ENCODE measurements at places on chromosomes 5 and 9.

DNA sequence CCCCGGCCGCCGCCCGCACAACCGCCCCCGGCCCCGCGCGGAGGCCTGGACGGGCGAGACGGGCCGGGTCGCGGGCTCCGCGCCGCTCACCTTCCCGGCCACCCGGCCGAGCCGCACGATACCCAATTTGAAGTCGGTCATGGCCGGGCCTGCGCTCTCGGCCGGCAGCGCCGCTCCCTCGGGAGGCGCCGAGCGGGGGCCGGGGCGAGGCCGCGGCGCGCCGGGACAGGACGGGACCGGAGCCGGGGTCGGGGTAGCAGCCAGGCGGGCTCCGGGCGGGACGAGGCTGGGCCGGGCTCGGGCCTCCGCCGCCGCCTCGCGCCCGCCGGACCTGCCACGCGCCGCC, 216 bp downstream of the ZMYND19 start:
- DNase-seq, result no peak

DNA sequence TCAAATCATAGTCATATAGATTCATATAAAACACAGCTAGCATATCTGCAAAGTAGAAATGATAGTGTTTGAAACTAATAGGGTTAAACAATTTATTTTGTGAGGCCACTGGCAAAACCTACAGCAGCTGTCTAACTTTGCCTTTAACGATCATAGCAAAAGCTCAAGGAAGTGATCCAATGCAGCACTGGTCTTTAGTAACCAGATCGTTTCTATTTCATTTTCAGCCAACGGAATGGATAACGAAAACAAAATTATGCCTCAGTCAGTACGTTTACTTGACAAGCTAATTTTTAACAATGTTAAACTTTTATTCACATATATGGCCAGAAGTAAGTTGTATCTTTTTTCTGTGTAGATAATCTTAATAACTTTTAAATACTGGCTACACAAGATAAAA, 17.7 kb downstream of the MLLT3 start:
- DNase-seq, result no peak

DNA sequence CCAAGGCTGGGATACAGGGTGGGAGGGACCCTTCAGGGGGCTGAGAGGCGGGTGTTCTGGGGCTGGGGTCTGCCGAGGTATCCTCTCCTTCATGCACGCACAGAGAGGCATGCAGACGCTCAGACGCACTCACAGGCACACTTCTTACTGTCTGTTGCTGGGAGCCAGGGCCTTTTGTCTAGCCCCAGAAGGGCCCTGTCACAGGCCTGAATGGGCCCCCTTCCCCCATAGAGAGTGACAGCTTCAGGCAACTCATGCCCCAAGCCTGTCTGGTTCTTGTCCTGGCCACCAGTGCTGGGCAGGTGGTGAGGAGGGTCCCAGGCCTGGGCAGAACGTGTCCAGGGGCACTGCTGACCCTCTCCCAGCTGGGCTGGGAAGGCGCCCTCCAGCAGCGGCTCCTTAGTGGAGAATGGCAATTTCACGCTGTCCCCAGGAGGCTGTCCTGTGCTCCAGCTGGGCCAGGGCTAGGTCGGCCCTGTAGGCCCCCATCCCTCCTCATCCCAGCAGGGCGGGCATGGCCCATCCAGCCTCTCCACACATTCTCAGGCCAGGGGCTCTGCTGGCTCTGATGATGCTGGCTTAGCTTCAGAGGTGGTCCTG, 45.3 kb downstream of the LMX1B start:
- DNase-seq, result no peak

- peak; percentile 97 for DNase-seq
These were observed at the start of gene UBE2B for GRCh38 chr5:134370871-134371833. Gene UBE2B (plus strand): TSS chr5:134371569. CDS start chr5:134371596, 27 bp downstream.

DNA sequence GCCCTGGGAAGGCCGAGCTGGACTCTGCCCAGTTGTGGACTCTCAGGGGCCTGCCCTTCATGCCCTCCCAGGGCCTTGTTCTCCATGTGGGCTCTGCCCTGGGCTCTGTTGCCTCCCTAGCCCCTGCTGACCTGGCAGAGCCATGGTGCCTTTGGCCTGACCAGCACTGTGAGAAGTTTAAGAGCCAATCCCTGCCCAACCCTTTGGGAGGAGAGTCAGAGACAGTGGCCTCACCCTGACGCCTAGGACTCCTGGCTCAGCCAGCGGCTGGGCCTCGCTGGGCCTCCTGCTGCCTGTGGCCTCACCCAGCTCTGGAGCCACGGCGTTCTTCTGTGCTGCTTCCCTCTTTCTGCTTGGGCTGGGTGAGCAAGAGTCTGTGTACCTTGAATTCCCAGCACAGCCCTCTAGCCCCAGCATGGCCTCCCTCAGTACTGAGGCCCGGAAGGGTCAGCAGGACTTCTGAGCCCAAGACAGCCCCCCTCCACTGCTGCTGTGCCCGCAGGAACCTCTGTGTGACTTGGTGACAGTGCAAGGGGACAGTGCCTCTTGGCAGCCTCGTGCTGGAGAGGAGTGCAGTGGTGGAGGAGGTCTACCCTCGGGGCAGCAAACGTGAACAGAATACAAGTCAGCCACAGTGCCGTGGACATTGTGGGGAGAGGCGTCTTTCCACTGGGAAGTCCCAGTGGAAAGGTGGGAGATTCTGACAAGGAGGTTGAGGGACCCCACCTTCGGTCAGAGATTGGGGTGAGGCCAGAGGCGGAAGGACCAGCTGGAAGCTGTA, 97.4 kb downstream of the CACNA1B start:
- DNase-seq, result no peak

- DNase-seq, result no peak
These were observed 52.2 kb downstream of the PCDH1 start for GRCh38 chr5:141825791-141826560.

- no peak for DNase-seq
These were observed 111.7 kb downstream of the KCNN2 start for GRCh38 chr5:114473541-114473940.

DNA sequence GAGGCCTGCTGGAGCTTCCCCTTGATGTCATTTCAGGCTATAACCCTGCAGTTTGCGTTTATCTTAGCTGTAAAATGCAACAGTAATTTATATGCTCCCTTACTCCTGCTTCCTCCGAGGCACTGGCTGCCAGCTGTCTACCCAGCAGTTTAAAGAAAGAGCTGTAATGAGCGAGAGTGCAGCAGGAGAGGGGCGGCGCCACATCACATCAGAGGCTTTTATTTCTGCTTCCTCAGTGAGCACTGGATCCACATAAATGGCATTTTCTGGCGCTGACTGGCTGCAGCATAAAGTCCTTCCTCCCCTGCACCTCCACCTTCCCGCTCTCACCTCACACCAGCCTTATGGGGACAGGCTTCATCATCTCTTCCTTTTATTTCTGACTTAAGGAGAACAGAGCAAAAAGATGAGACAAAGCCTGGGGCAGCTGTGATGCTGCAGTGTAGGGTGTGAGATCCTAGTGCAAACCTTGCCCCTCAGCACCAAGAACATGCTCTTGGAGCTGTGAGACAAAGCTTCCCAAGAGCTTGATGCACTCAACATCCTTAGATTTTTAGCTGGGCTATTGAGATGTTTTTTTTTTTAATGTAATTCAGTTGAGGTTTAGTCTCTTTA, 829.6 kb upstream of the ZNF608 start:
- no peak for DNase-seq

GRCh38 chr5:107169867-107170266, 500.9 kb downstream of the EFNA5 start:
- DNase-seq, result no peak

- no peak for DNase-seq
These were observed 51.4 kb downstream of the RNF130 start for GRCh38 chr5:180020176-180020575.

DNA sequence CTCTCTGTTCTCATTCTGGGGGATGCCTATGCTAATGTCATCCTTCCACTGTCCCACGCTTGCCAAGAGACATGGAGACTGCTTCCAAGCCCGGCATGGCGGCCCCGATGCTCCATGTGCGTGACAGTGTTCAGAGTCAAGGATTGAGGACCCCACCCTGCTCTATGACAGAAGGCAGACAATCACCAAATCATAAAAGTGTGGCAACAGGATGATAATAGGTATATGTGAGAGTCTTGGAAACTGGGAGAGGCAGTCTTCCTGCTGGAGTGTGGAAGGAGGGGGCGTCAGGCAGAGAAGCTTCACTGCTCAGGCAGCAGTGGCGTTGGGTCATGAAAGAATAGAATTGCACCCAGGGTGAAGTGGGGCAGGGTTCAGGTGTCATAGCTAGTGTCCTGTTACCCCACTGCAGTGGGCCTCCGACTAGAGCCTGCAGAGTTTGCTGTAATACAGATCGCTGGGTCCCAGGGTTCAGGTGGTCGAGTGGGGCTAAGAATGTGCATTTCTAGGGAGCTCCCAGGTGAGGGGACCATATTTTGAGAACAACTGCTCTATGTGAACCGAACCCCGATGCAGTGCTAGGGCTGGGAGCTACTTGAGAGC, 12.5 kb upstream of the GADD45G start:
- no peak for DNase-seq

DNA sequence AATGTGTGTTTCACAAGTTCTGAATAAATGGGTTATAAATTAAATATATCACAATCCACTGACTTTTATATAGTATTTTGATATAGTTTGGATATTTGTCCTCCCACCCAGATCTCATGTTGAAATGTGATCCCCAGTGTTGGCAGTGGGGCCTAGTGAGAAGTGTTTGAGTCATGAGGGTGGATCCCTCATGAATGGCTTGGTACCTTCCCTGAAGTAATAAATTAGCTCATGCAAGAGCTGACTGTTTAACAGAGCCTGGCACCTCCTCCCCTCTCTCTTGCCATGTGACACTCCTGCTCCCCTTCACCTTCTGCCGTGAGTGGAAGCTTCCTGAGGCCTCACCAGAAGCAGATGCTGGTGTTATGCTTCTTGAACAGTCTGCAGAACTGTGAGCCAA, 127.9 kb upstream of the PALM2AKAP2 start:
- no peak for DNase-seq

- no peak for DNase-seq
These were observed 524.7 kb downstream of the SPATA31D1 start for GRCh38 chr9:82513242-82513751.

GRCh38 chr9:106420511-106420944, 442.4 kb upstream of the ZNF462 start:
- no peak for DNase-seq

DNA sequence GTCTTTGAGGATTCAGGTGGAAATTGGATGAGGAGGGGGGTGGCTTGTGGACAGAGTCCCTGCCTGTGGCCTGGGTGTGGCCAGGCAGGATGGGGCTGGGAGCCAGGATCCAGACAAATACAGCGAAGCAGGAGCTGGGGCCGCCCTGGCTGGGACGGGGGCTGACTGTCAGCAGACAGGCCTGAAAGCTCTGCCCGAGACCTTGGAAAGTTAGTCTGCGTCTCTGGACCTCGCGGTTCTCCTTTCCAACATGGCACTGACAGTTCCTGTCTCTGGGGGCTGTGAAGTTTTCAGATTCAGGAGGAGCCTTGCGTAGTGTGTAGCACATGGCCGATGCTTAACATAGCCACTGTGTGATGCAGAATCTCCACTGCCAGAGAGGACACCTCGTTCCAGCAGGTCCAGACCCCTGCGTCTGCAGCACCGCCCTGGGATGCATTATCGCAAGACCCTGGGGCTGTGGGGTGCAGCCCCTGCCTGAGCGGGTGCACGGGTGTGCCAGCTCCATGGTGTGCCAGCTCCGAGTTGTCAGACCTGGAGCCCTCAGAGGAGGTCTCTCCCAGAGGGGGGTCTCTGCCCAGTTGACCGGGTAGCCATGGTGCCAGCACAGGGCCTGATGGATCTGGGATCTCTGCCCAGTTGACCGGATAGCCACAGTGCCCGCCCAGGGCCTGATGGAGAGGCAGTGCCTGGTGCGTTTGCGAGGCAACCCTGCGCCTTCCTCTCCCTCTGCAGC, 89.3 kb downstream of the COL5A1 start:
- DNase-seq, result no peak

- DNase-seq, result no peak
These were observed 15.8 kb upstream of the SETX start for GRCh38 chr9:132370592-132370991.

- DNase-seq, result no peak
These were observed 173.1 kb downstream of the PLPPR1 start for GRCh38 chr9:101201630-101202029.

DNA sequence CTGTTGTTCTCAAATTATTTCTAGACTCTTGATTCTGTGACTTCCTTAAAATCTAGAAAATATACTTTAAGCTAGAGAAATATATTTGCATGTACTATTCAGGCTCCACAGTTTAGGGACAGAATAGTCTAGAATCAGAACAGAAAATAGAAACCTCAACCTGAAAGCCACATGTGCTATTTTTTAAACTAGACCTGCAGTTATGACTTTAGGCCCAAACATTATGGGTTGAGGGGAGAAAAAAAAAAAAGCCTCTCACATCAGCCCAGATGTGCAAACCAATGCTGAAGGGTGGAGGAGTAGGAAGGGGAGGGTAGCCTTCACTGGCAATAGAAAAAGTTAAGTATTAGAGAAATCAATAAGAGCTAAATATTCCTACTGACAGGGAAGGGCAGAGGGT, 35.7 kb downstream of the ELL2 start:
- no peak for DNase-seq

GRCh38 chr5:130331332-130331731, 427.1 kb downstream of the CHSY3 start:
- DNase-seq, result no peak

DNA sequence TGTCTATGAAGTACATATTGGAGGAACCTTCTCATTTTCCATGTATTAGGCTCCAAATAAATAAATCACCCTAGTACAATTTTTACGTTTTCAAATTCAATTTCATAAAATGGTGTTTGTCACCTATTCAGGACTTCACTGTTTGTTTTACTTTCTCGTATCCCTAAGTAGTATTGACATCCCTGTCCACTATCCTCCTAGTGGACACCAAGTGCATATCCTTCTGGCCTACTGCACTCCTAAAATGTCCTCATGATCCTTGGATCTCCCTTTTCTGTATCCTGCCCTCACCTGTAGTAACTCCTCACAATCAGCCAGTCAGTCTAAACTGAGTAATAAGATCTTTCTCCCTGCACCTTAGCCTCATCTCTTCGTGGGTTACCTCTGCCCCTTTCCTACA, 539.9 kb downstream of the DMRTA1 start:
- DNase-seq, result no peak

- no peak for DNase-seq
These were observed 755.5 kb upstream of the ADAMTS16 start for GRCh38 chr5:4384649-4385048.

GRCh38 chr5:175842951-175843793, 28.2 kb upstream of the CPLX2 start:
- DNase-seq, result peak; percentile 39

DNA sequence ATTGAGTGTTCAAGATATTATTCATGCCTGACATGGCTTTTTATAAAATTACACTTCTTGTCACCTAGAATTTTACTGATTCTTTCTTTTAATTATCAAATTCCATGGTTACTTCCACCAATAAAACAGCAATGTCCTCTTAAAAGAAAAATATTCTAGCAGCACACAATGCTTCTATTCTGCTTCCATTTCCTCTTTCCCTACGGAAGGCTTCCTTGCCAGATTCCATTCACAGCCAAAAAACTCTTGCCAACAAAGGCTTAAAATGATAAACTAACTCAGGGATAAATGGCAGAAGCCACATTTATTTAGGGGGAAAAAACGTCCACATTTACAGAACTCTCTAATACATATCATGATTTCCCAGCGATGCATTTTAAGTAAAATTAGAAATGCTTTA, 111.6 kb downstream of the CTNND2 start:
- no peak for DNase-seq

GRCh38 chr9:127706836-127707241, at the start of gene CFAP157:
Gene CFAP157 (plus strand): TSS chr9:127706988. CDS start chr9:127707032, 44 bp downstream.
- no peak for DNase-seq

GRCh38 chr5:4144411-4145007, 548.9 kb downstream of the IRX1 start:
- DNase-seq, result no peak

- no peak for DNase-seq
These were observed 121.2 kb upstream of the NFIB start for GRCh38 chr9:14434971-14435718.

GRCh38 chr5:56596155-56596554, 219.2 kb upstream of the MAP3K1 start:
- no peak for DNase-seq

Measured in GOT3 (cell line).